Amniotic epithelial cell (primary cell): ENCODE measurements at places on chromosomes 4 and X.

- DNase-seq, result peak; percentile 31
These were observed 5.1 kb upstream of the MTHFD2L start for GRCh38 chr4:74152836-74153235.

DNA sequence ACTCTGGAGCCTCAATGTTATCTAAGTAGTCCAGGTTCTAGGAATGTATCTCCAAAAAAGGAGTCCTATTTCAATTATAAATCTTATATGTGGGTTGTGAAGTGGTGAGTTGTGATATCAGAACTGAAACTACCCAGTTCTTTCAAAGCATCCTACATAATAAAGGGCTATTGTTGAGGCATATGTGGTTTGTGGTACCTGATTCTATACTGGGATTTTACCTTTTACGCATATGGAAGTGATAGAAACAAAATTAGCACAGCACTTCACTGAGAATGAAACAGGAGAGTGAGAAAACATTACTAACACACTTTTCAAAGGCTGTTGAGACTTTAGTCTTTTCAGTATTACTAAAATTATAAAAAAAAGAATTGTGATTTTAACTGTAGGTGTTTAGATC, 417.7 kb upstream of the GALNT7 start:
- no peak for DNase-seq

DNA sequence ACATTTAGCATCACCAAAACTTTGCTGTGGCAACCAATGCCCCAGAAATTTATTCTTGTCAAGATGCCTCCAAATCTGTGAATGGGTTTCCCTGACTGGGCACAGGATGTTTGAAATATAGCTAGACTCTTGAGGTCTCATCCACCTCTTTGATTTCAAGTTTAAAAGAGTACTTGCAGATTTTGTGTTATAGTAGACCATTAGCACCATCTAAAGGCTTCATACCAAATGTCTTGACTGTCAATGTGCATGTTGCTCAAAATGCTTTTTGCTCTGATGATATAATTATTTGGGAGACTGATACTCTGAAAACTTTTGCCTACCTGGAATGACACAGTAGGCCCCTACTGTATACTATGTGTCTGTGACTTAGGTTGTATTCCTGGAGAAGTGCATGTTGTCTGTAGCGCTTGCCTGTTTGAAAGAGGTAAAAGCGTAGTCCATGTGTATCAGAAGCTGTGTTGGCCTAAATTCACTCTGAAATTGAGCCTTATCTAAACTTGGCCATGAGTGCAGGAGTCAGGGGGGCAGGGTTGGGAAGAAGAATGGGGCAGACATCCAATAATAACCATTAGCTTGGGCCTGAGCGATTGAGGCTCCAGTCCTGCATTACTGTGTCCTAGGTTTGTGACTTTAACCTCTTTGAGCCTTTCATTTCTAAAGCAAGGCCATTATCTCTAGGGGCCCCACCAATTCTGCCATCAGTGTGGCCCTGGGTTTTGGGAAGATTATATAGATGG, 33.8 kb downstream of the NDP start:
- peak; percentile 0 for DNase-seq

GRCh38 chr4:23539969-23540569, 349.8 kb downstream of the PPARGC1A start:
- no peak for DNase-seq

DNA sequence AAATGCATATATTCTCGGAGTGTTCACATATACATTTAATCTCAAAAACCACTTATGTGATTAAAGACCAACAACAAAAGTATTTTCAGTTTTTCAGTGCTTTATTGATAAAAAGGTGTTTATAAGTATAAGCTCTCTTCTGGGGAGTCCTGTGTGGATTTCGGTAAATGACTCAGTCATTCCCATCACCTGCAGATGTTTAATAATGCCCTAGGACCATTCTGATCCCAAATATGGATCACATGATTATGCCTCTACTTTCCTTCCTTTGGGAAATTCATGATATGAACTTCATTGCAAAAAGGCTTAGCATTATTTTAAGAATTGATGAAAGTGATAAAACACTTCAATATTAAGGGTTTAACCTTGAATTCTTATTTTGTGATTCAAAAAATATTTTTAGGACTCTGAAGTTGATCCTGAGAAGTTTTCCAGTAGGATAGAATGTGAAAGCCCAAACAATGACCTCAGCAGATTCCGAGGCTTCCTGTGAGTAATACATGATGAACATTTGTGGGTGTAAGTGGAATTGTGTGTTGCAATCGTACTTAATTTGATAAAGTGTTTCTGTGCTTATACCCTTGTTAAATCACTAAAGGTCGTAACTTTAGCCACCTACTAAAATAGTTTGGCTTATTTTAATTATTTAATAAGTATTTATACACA, 40.2 kb downstream of the ATP10D start:
- DNase-seq, result peak; percentile 96

GRCh38 chr4:83115656-83116285, 1.2 kb upstream of the PLAC8 start:
- no peak for DNase-seq

GRCh38 chrX:3699821-3700381, 13.5 kb downstream of the PRKX start:
- no peak for DNase-seq

DNA sequence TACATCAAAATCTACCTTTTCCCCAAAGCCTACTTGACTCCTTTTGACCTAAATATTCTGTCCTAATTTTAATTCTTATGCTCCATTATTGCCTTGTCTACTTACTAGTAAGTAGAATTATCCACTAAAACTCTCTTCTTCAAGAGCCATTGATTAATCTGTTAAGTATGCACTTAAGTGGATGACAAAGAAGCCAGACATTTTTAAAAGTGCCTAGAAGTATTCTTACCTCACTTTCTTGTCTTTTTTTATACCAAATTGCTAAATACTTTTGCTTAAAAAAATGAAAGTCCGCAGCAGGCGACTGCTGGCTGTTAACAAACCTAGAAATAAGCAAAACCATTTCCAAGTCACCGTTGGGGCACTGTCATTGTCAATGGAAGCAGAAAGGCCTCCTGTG, 20.1 kb upstream of the FRMPD4 start:
- DNase-seq, result peak; percentile 38

DNA sequence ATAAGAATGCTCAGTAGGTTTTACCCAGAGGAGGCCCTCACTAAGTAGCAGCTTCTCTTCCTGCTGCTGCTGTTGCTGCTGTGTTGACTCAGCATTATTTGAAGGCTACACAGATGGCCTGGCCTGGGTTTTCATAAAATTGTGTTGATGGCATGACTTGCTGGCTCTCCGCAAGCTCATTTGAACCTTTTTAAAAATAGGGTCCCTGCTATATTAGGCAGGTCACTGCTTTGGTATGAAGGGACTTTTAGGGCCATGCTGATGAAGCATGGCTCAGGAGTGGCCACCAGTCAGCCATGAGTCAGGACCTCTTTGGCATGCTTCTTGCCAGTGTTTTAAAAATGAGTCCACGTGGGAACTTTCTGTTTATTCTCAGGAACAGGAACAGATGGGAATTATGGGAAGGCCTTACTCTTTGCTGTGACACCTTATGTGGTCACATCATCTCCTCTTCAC, 128.7 kb downstream of the MID1IP1 start:
- DNase-seq, result peak; percentile 6

DNA sequence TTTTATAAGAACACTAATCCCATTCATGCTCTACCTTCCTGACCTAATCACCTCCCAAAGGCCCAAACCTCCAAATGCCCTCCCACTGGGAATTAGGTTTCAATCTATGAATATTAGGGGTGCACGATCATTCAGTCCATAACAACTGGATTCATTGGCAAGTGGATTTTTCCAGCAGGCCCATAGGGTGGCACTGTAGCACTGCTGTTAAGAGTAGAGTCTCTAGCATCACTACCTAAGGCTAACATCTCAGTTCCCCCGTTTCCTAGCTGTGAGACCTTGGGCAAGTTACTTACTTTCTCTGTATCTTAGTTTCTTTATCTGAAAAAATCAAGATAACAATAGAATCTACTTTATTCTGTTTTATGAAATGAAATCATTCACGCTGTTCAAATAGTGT, 315.8 kb downstream of the STIM2 start:
- DNase-seq, result no peak

GRCh38 chr4:133581996-133582619, 433.0 kb downstream of the PCDH10 start:
- DNase-seq, result peak; percentile 78

- no peak for DNase-seq
These were observed 1679.2 kb upstream of the TENM3 start for GRCh38 chr4:180564026-180564425.

DNA sequence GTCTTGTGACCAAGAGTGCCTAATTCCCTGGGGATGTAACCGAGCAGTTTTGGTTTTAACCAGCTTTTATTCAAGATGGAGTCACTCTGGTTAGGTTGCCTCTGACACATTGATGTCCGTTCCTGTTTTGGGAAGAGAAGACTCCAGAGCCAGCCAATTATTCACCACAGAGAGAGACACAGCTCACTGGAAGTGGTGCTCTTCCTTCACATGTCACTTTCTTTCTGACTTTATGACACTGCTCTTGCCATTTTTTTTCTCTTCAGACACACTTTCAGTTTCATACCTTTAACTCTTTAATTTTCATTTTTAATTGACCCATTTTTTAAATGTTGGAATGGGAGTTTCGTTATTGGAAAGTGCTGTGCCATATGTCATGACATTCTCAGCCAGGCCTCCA, 418.4 kb upstream of the FSTL5 start:
- DNase-seq, result no peak

GRCh38 chrX:16953606-16954211, 7.3 kb downstream of the REPS2 start:
- no peak for DNase-seq

- no peak for DNase-seq
These were observed 36.6 kb upstream of the MBTPS2 start for GRCh38 chrX:21802839-21803238.

DNA sequence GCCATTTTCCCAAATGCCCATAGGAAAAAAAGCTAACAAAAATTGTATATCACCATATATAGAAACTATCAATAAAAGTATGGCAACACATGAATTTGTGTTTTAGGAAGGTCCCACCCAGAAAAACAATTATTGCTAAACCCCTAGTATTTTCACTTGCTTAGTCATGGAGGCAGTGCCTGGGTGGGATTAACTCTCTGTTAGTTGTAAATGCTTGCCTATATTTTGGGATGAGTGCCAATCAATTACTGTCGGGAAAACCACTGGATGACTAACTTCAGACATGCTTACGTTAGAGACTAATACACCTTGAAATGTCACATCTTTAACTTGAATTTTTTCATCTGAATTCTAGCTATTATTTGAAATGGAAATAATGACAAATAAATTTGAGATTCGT, 33.9 kb downstream of the TMPRSS11A start:
- peak; percentile 60 for DNase-seq

GRCh38 chr4:63085091-63085490, 1324.2 kb downstream of the TECRL start:
- no peak for DNase-seq

GRCh38 chr4:139207873-139208403, 30.9 kb upstream of the ELF2 start:
- no peak for DNase-seq

- no peak for DNase-seq
These were observed 2323.6 kb upstream of the TENM3 start for GRCh38 chr4:179919587-179919986.

- no peak for DNase-seq
These were observed 51.4 kb downstream of the NALF2 start for GRCh38 chrX:69555481-69556041.

DNA sequence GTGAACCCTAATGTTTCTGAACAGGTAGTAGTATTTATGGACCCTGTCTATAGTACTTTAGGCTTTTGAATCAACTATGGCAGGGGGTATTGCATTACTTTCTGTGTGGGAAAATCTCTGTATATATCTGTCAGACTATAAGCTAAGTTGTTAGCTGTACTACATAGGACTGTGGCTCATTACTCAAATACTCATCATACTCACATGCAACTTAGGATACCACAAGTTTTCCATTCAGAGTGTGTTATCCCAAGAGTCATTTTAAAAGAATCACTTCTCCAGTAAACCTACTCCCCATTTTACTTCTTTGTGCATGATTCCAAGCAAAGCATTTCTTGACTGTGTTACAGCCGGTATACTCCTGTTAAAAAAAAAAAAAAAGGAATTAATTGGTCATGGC, 95.6 kb downstream of the PHOX2B start:
- peak; percentile 51 for DNase-seq

DNA sequence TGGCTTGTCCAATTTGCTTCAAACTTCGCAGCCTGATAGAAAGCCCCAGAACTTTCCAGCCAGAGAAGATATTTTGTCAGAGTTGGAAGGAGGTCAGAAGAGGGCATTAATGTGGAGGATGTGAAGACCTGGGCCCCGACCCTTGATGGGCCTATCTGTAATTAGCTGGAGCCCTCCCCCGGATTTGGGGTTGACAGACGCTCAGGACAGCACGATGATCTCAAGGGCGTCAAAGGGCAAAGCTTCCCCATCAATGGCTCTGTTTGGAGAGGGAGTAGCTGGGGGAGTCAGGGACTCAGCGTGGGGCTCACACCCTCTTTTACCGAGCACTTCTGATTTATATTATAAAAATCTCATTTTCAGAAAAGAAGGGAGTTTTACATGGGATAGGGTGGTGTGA, 59.0 kb upstream of the PPP2R3B start:
- DNase-seq, result no peak

- no peak for DNase-seq
These were observed at the start of gene RGN for GRCh38 chrX:47078129-47079043. RGN (plus strand) TSS chrX:47078443; CDS start chrX:47081145, 2,702 bp downstream.

- no peak for DNase-seq
These were observed 120.2 kb downstream of the INPP4B start for GRCh38 chr4:142725886-142726285.

- DNase-seq, result no peak
These were observed 24.6 kb downstream of the SLC7A11 start for GRCh38 chr4:138217567-138217966.

- no peak for DNase-seq
These were observed 50.0 kb downstream of the IGSF1 start for GRCh38 chrX:131239057-131239456.

DNA sequence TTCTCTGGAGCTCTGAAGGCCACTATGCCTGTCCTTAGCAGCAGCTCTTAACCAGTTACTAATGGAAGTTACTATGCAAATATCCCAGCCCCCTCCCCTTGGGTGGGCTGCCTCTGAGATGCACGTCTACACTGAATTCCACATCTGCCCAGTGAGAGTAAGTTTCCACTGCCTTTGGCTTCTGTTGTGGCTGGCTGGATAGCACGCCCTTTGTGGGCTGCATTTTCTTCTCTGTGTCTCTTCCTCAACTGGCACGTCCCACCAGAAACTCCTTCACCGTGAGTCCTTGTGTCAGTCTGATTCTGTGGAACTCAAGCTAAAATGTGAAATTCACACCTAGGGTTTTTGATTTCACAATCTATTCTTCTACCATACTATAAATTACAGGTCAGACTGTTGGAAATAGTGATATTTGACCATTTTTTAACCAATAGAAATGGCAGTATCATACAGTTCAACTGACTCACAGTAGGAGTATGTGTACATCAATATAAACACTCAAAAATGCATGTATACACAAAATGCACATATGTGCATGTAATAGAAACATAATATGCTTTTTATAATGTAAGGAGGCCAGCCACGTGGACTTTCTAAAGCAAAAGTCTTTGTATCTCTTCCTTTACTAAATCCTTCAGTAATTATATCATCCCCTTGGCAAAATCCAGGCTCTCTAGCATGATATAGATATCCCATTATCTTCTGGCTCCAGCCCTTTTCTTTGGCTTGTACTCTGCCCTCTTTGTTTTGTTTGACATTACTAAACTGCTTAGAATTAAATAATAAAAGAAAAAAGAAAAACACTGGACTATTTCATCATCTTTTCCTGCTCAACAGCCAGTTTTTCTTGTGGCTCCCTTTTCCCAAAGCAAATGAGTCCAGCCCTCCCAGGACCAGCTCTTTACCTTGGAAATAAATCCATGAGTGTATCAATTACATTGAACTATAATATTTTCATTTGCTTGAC, 33.2 kb upstream of the LDB2 start:
- no peak for DNase-seq
